ENCODE measurements at places on chromosomes 2 and 18.

DNA sequence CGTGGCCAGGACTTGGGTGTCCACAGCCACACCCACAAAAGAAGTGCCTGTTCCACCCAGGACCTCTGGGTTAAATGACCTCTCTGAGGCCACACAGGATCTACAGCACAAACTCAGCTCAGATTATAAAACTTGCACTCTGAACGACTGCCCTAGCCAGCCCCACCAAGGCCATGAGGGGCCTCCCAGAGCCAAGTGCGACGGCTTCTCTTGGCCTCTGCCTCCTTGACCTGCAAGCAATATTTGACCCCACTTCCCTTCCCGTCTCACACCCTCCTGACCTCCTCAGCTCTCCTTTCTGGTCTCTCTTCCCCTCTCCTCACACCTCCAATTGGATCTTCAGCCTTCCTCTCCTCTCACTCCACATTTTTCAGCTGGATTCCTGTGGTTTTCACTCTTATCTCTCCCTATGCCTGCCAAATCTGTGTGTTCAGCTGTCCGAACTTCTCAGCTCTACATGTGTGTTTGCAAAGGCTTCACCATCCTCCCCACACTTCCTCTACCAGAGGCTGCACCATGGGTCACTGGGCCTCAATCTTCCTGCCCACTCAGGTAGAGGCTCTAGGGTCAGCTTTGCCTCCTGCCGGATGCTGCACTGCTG is 25.3 kb upstream of the STEAP3 start:
- DNase-seq, result no peak

- DNase-seq, result no peak
Measured at GRCh38 chr18:51255693-51256092, 58.2 kb upstream of the MEX3C start.

DNA sequence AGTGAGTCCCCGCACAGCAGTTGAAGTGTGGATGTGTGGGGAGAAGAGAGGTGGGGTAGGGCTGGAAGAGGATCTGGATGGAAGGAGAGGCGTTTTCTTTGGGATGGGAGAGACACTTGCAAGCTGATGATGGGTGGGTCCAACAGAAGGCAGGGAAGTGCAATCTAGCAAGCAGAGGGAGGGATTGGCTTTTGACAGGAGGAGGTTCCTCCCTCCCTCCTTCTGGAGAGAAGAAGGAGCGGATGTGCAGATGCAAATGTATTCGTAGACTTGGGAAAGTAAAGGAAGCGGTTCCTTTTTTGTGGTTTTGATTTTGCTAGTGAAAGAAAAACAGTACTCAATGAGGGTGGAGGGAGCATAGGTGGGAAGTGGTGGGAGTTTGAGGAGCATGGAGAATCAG is 48.9 kb downstream of the LAMA3 start:
- no peak for DNase-seq

GRCh38 chr2:85326406-85327159 is 1.2 kb downstream of the TGOLN2 start:
- DNase-seq, result no peak

DNA sequence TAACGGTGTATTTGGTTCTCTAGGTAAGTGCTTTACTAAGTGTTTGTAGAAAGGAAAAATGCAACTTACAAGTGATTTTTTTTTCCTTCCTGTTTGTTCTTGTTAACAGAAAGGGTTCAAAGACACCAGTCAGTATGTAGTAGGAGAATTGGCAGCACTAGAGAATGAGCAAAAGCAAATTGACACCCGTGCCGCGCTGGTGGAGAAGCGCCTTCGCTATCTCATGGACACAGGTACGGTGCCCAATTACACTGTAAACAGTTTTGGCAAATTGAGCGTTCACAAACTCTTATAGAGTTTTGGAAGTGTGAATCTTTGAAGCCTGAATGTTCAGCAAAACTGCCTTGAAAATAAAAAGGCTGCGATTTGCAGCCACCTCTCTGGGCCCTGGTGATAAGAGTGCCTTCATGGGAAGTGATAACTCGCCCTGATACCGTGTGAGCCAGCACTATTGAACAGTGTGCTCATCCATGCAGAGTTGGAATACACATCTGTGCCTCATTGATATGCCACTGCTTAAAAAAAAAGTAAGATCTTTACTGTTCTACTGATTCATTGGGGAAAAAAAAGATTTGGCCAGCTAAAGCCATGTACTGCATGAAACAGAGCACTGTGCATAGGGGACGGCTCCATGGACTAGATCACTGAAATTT is 54.0 kb upstream of the OTX1 start:
- DNase-seq, result no peak

- peak; percentile 47 for DNase-seq
Measured at GRCh38 chr2:197883354-197884032, 79.1 kb downstream of the PLCL1 start.

- no peak for DNase-seq
Measured at GRCh38 chr2:241189093-241189855, 797 bp downstream of the ANO7 start.

- DNase-seq, result peak; percentile 15
Measured at GRCh38 chr2:187942876-187943275, 348.8 kb upstream of the GULP1 start.

DNA sequence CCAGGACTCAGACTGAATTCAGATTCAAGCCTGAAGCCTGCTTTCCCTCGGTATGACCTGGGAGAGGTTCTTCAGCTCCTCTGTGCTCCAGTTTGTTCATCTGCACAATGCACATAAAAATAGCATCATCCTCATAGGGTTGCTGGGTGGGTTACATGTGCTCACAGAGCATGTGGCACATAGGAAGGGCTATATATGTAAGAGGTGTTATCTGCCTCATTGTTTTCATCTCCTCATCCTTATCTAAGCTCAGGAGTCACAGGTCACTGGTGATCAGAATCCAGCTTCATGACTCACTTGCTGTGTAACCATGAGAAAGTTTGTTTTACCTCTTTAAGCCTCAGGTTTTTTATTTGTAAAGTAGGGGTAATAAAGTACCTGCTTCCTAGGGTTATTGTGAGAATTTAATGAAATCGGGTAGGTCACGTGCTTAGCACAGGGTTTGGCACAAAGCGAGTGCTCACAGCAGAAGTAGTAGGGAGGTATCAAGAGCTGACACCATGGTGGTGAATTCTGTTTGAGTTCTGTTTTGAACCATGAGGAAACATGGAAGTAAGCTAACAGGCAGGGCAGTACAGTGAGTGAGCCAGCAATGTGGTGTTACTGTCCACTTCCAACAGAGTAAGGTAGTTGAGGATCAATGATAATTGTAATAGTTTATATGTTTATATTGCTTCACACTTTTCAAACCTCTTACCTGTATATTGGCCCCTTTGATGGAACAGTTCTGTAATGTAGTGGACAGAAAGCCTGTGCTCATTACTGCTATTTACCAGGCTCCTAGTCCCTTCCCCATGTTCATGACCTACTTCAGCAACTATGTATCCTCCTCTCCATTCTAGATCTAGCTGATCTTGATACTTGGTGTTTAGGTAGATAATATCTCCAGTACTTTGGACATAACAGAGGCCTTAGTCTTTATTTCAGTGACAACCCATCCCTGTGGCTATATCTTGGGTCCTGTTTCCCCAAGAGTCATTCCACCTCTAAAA is 141.4 kb upstream of the LTBP1 start:
- peak; percentile 18 for DNase-seq

- DNase-seq, result no peak
Measured at GRCh38 chr2:113892004-113892710, 2.3 kb downstream of the ACTR3 start.

GRCh38 chr2:3115301-3116042 is 262.1 kb downstream of the EIPR1 start:
- DNase-seq, result no peak

- DNase-seq, result no peak
Measured at GRCh38 chr18:46322411-46322891, 218.3 kb downstream of the HAUS1 start.

DNA sequence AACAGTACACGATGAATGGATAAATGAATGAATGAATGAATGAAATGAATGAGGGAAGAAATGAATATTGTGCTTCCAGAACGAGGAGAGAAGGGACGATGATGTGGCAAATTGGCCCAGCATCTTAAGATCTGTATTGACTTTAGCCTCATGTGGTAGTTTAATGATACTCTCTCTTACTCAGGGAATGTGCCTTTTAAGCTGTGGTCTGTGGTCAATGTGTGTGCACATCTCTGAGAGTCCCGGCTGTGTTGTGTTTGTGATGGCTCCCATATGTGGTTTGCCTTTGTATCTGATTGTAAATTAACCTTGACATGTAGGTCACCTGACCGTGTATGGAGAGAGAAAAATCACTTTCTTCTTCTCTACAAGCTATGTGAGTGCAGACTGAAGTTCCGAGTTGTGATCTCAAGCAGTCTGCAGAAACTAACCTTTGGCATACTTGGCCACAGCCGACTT is 91.2 kb downstream of the NEDD4L start:
- DNase-seq, result no peak

- DNase-seq, result no peak
Measured at GRCh38 chr2:135663148-135663700, 78.4 kb upstream of the UBXN4 start.

DNA sequence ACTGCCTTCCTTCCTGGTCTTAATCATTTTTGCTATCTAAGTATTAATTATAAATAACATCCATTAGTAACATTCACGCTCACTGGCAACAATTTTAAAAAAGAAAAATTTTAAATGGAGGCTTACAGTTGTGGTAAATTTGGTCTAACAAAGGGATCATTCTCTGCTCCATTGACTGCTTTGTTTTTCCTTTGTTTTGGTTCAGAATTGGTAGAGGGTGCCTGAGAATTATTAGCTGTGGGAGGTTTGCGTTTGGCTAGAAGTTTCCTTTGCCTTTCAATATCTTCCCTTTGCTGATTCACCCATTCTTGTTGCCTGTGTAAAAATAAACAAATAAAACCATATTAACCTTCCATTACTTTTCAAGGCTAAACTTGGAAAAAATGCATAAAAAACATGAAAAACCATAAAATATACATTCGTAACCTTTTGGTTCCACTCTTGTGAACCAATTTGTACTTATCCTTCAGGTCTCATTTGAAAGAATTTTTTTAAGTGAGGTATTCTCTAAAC is 114.6 kb downstream of the TLK1 start:
- no peak for DNase-seq

- DNase-seq, result no peak
Measured at GRCh38 chr2:60555066-60555782, 1.8 kb upstream of the BCL11A start.

DNA sequence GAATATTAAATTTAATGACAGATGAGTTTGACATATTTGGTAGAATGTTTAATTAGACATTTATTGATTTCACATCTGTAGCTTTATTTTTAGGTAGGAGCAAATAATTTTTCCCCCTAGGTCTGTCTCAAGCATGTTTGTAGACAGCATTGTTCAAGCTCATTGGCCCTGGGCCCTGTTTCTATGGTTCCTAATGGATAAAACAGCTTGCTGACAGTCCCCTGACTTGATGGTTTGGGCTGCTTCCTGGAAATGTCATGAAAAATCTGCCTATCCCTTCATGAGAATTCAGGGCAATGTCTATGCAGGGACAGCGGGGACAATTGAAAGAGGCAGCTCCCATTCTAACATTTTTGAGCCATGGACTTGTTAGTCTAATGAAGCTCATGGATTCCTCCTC is 14.6 kb upstream of the MEP1B start:
- no peak for DNase-seq

GRCh38 chr2:73205611-73206010 is 3.2 kb downstream of the NOTO start:
- no peak for DNase-seq

DNA sequence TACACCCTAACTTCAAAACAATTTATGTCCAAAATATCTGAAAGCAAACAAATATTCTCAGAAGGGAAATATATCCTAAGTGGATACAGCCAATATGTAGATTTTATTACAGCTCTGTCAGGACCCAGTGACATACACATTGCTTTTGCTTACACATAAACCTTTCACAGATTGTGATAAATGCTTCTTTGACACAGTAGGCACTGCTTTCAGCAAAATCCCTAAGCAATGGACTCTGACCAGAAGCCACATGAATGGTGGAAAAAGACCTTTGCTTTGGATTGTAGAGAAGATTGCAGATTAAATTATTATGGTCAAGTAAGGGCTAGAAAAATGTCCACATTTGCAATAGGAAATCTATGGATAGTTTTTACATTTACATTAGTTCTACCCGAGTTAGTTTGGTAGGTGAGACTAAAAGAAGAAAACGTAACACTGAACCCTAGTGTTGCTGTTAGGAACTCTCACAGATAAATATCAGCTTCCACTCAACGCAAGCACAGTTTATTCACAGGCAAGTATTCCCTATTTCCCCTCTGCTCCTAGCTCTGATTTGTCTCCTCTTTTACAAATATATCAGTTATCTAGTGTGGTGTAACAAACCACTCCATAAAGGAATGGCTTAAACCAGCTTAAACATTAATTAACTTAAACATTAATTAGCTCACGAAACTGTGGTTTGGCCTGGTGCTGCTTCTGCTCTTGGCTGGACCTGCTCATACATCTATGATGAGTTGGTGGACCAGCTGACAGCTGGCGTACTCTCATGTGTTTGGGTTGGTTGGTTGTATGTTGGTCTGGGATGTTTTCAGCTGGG is 23.6 kb upstream of the SERPINE2 start:
- no peak for DNase-seq

DNA sequence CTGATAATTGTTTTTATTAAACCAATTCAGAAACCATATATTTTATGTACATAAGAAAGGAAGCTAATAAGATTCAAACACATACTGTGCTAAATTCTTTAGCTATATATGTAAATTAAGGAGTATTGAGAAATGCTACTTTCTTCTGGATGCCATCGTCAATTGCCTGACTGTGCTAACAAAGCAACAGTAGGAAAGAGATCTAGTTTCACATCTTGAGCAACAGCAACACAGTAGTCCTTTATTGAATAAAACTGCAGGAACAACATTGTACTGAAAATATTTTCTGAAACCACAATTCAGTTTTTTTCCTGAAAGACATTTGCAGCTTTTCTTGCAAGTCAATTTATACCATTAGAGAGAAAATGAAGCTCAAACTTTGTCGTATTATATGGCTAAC is 1404.9 kb upstream of the SLC39A10 start:
- no peak for DNase-seq

GRCh38 chr2:217362710-217363109 is 502.8 kb upstream of the TNP1 start:
- no peak for DNase-seq

GRCh38 chr2:219073413-219074129 is 12.8 kb upstream of the IHH start:
- DNase-seq, result peak; percentile 28

DNA sequence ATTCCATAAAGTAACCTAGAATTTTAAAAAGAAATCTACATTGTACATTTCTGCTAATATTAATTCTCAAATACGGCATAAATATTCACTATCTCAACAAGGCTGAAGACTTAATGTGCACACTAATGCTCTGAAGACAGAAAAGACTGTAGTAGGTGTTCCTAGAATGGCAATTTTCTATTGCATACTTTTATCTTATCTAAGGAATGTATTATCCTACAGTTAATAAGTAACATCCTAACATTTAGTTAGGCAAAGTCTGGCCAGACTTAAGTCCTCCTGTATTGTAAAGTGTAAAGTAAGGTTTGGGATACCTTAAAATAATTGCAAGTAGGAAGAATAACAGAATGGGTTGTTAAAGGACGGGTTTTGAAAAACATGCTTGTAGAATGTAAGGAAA is 42.2 kb downstream of the CHST9 start:
- no peak for DNase-seq

- DNase-seq, result peak; percentile 3
Measured at GRCh38 chr18:25921677-25922421, 168.6 kb downstream of the SS18 start.
